Fibroblast of pulmonary artery (primary cell): ENCODE measurements at places on chromosomes 12 and 14.

- DNase-seq: no peak
These were observed 5.6 kb upstream of the C14orf180 start for GRCh38 chr14:104573930-104574329.

- no peak for DNase-seq
These were observed 88.0 kb upstream of the MBIP start for GRCh38 chr14:36408388-36408787.

DNA sequence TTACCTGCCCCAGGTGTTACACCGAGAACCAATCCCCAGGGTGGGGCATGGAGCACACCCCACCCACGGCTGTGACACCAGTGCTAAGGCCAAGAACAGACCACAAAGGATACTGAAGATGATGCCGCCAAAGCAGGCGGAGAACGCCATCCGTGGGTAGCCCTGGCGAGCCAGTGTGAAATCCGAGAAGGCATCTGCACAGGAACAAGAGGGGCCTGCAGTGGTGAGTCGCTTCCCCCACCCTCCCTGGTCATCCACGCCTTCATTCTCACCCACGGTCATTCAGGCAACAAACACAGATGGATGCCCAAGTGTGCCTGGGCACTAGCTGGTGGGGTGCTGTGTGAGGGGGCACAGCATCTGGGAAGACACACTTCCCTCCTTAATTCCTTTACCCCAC lies 28.5 kb downstream of the SLC8B1 start:
- DNase-seq: no peak

GRCh38 chr12:28265435-28266042 lies 75.3 kb downstream of the CCDC91 start:
- no peak for DNase-seq

GRCh38 chr12:12577786-12578185 lies 15.1 kb upstream of the DUSP16 start:
- no peak for DNase-seq

- DNase-seq: no peak
These were observed 67.0 kb upstream of the BEGAIN start for GRCh38 chr14:100654025-100654813.

DNA sequence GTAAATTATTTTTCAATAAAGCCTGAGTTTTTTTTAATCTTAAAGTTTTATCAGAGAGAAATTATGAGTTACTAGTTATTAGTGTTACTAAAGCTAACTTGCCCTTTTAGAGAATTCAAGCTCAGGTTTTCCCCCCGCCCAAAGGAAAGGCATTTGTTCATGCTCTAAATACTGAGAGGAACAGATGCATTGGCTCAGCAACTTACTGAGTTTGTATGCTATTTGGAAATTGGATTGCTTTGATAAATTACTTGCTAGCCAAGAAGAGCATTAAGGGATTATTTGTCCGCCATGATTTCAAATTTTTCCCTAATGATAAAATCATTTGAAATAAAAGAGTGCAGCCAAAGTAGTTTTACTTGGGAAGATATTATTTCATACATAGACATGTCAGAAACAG lies 149.4 kb downstream of the METTL25 start:
- no peak for DNase-seq

DNA sequence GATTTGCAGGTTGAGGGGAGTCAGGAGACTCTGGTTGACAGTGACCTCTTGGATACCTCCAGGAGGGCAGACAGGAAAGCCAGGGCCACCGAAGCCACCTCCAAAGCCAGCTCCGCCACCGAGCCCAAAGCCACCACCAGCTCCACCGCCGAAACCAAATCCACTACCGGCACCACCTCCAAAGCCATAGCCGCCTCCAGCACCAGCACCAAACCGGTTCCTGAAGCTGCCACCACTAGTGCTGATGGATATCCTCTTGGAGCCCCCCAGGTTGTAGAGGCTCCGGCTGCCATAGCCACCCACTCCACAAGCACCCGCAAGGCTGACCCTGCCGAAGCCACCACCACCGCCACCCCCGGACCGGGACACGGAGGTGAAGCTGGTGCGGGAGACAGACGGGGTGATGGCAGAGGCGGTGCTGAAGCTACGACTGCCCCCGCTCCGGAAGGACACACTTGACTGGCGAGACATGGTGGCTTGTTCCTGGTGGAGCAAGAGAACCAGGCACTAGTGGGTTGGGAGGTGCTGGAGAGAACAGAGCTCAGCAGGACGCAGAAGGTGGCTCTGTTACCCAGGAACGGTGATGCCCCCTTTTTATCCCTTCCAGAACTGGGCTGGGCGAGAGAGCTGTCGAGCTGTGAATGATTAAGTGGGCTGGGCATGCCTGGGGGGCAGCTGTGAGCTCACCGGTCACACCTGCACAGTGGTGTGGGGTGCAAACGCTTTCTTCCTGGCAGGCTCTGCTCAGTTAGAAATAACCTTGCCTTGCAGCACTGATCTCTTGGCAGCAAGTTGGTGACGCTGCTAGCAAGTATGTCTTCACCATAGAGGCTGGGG lies at the start of gene KRT5:
Gene KRT5, minus strand, starts transcription at position 569 of the 837 bp plus-strand sequence. Its CDS starts 98 bp downstream, at position 471.
- no peak for DNase-seq

DNA sequence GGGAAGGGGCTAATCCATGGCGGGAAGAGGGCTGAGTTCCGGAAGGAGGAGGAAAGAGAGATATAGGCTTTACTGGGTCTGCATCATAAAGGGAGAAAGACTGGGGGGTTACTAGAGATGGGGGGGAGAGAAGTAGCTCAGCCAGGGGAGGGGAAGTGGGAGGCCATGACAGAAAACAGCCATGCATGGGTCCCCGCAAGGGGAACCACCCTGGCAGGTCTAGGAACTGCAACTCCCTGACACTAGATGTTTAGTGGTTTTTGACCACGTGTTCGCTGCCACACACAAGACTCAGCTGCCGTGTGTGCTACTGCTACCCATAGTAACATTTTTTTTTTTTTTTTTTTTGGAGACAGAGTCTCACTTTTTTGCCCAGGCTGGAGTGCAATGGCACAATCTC lies 145.0 kb downstream of the RIMBP2 start:
- DNase-seq: no peak

DNA sequence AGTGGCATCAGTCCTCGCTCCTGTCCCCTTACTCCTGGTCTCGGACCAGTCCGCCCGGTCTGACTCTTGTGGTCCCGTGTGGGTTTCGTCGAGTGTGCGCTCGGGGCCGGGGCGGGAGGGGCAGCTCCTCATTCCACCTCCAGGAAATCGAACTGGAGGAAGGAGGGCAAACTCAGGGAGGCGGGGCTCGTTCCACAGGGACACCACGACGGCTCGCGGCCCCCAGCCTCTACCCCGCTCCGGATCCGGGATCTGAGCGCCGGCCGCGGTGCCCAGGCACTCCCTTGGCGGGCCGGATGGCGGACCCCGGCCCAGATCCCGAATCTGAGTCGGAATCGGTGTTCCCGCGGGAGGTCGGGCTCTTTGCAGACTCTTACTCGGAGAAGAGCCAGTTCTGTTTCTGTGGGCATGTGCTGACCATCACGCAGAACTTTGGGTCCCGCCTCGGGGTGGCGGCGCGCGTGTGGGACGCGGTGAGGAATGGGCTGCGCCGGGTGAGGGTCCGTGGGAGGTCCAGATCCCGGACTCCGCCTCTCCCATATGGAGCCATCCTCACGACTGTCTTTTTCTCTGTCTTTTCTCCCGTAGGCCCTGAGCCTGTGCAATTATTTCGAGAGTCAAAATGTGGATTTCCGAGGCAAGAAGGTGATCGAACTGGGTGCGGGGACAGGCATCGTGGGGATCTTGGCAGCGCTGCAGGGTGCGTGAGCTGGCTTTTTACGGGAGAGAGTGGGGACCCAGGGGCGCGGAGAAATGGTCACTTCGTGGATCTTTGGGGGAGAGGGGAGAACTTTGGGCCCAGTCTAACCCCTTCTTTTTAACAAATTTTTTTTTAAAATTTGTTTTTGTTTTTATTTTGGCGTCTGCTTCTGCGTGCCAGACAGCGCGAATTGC lies at the start of gene EEF1AKMT3:
Gene EEF1AKMT3, plus strand, starts transcription at position 186 of the 894 bp plus-strand sequence. Its CDS starts 111 bp downstream, at position 297.
- DNase-seq: peak; percentile 40

- no peak for DNase-seq
These were observed 280.8 kb downstream of the RERGL start for GRCh38 chr12:17809206-17809605.

GRCh38 chr12:3972576-3972975 lies 99.4 kb upstream of the PARP11 start:
- DNase-seq: no peak

DNA sequence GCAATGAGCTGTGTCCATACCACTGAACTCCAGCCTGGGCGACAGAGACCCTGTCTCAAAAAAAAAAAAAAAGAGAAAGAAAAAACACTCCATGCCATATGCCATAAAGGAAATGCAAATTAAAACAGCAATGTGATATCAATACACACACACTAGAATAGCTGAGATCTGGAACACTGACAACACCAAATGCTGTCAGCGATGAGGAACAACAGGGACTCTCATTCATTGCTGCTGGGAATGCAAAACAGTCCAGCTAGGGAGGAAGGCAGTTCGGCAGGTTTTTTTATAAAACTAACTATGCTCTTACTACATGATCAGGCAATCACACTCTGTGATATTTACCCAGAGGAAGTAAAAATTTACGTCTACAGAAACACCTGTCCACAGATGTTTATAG lies 3.4 kb upstream of the ABCB9 start:
- DNase-seq: no peak

GRCh38 chr12:12885096-12885792 lies 6.1 kb upstream of the GPRC5A start:
- no peak for DNase-seq

- DNase-seq: no peak
These were observed 6.5 kb downstream of the CLMN start for GRCh38 chr14:95313190-95313589.

- no peak for DNase-seq
These were observed 1.5 kb downstream of the TMED8 start for GRCh38 chr14:77375164-77375950.

- no peak for DNase-seq
These were observed 193.5 kb upstream of the CNOT2 start for GRCh38 chr12:70049596-70050360.

- DNase-seq: no peak
These were observed 29.0 kb downstream of the PTPRB start for GRCh38 chr12:70608184-70608583.

DNA sequence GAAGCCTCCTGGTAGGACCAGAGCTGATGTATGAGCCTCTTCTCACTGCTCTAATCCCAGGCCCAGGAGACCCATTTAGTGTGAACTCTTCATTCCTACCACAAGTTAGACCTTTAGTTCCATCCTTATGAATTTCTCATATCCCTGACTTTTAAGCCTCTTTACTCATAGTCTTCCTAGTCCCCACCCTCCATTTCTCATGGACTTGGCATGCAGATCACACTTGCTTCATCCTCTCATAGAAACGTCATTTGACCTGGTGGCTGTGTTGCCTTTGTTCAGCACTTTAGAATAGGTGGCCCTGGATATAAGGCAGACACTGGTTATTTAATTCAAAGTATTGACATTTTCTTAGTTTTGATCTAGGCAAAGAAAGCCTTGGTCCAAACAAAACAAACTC lies 99.5 kb downstream of the SLC16A7 start:
- peak; percentile 49 for DNase-seq

GRCh38 chr14:94592457-94592856 lies 11.2 kb downstream of the SERPINA5 start:
- no peak for DNase-seq

GRCh38 chr14:91925727-91926121 lies 21.8 kb downstream of the FBLN5 start:
- no peak for DNase-seq

DNA sequence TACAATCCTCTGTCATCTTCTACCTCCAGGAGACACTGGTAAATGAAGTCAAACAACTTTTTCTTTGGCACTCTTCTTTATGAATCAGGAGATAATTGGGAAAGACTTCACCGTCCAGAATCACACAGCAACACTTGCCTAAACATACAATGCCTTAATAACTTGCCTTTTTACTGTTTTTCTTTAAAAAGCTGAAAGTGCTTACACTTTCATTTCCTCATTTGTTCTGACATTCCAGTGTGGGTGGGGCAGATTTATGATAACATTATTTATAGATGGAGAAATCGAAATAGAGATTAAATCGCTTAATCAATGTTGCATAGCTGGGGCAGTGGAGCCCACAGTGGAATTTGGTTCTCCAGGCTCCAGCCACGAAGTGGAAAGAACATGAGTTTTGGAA lies 2.8 kb upstream of the FRS2 start:
- DNase-seq: no peak

DNA sequence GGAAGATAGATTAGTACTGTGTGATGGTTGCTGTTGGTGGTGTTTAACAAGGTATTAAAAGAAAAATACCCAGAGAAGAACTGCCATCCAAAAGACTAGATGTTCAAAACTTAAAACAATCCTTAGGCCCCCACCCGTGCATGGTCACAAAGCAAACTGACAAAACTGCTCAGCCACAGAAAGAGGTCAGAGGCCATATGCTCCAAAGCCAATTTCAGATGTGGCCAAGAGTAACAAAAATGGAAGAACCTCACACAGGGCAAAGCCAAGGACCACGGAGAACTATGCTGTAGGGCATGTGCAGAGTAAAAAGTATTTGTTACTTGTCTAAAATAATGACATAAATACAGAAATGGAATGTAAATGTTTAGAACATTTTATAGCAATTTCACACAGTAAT lies 5.3 kb downstream of the TXNDC16 start:
- DNase-seq: no peak

DNA sequence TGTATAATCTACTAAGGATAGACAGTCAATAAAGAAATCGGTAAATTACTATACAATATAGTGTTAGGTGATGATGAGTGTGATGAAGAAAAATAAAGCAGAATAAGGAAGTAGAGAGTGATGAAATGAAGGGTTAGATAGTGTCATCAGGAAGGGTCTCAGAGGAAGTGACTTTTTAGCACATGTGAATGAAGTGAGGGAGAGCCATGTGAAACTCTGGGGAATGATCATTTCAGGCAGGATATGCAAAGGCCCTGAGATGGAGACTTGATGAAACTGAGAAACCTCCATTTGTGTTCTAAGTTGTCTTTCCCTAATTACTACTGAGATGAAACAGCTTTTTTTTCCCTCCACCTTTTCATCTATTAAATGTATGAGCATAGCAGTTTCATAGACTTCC lies 19.4 kb upstream of the GNPTAB start:
- DNase-seq: no peak

GRCh38 chr12:12019881-12020280 lies 50.9 kb upstream of the BCL2L14 start:
- no peak for DNase-seq

DNA sequence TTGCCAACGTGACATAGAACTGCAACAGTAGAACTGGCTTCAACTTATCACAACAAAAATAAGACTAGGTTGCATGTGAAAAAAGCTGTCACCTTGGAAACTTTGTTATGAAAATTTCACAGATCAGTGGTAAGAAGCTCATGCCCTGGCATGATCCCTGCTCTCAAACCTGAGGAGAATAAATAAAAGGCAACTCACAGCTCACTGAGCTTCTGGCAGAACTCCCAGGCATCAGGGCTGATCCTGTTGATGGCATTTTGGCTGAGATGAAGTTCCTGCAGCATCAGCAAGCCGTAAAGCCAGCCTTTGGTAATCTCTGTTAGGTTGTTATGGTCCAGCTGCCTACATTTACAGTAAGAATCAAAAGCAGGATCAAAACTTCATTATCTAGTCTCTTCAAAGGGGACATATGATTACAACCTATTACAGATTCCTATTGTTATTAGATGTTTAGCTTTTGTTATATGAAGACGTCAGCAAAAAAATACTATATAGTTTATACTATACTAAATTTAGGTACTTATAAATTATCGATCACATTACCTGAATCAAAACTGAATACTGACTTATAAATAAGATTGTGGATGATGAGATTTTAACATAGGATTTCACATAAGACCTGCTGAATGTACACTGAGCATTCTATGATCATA lies 32.0 kb downstream of the LRIG3 start:
- peak; percentile 88 for DNase-seq
